Left renal cortex interstitium (tissue), 4 donors: ENCODE measurements at places on chromosomes 11 and 22.

DNA sequence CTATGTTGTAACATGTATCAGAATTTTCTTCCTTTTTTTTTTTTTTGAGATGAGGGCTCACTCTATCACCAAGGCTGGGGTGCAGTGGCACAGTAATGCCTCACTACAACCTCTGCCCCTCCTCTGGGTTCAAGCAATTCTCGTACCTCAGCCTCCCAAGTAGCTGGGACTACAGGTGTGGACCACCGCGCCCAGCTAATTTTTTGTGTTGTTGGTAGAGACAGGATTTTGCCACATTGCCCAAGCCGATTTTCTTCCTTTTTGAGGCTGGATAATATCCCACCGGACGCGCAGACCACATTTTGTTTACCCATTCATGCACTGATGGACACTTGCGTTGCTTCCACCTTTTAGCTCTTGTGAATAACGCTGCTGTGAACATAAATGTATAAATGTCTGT lies 97.0 kb downstream of the BRD1 start:
- no peak for DNase-seq

DNA sequence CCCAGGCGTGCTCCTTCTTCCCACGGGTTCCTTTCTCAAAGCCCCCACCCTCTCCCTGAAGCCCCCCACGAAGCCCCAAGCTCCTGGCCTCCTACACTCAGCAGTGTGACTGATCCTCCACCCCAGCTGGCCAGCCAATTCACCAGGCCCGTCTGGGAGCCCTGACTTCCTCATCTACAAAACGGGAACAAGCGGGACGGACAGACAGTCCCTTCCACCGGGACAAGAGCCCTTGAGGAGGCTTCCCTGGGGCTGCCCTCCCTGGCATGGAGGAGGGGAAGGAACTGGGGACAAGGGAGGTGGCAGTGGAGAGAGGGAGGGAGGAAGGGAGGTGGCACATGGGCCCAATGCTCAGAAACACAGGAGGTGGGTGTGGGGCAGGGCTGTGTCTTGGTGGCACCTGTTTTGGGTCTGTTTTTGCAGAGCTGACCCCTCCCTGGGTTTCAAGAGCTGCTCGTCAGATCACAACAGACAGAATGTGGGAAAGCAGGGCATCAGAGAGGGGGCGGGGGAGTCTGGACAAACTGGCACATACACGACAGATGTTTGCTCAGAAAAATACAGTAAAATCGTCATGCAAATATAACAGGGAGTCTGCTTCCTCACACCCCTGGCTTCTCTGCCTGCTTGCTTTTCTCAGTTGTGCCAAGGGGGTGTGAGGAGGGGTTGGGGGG lies 56.8 kb downstream of the ELFN2 start:
- DNase-seq, result no peak

DNA sequence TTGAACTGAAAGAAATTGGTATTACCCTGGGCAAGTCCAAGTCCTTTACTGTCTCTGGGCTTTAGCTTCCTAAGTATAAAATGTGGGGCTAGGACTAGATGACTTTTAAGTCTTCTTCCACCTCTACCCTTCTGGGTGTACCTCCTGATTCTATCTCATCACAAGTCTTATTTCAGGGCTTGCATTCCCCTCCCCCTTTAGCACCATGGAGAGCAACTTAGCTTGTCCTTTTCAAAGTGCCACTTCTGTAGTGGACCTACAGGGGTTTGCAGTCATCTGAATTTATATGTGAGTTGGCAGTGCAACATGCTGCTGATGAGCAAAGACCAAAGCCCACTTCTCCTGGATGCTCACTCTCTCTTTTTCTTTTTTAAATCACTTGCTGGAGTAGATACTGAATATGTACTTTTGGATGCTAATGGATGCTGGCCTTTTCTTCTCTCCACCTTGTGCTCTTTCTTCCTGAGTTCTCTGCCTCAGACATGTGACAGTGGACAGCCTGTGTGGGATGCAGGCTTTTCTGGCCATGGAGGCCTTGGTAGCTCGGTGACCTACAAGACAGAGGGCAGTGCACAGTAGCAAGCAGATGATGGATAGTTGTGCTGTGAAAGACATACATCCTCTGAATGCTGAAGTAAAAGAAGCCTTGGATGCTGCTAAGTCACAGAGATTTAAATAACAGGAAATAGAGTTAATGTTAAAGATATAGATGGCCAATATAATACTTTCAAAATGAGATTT lies 185.0 kb downstream of the NELL1 start:
- DNase-seq, result peak; percentile 47

- no peak for DNase-seq
Observed at GRCh38 chr11:34770111-34770510, 146.1 kb downstream of the APIP start.

GRCh38 chr11:88424881-88425280 lies 87.3 kb upstream of the CTSC start:
- DNase-seq, result no peak

DNA sequence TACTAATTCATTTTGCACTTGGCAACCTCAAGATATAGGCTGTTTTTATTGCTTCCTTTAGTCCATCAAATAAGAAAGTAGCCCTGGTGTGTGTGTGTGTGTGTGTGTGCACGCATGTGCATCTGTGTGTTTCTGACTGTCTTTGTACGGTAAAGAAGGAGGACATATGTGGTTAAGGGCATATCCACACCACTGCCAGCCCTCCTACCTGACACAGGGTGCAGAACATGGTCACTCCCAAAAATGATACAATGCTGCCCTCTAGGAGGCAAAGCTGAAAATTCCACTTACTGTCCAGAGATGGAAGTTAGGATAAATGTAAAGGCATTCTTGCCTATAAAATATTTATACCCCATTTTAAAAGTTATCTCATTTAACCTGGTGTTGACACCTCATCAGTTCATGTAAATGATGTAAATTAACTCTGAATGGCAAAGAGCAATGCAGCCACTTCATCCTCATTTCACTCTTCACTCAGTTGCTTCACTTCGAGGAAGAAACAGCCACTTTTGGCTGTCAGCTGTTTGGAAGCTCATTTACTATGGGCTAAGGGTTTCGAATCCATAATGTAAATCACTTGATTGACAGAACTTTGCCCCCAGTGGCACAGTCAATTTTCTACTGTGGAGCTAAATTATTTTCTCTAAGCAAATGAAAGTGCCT lies 83.1 kb upstream of the MTNR1B start:
- peak; percentile 73 for DNase-seq

- DNase-seq, result no peak
Observed at GRCh38 chr11:66014804-66015453, 3.1 kb downstream of the CST6 start.

GRCh38 chr22:22682196-22682595 lies 37.8 kb downstream of the GGTLC2 start:
- DNase-seq, result no peak

DNA sequence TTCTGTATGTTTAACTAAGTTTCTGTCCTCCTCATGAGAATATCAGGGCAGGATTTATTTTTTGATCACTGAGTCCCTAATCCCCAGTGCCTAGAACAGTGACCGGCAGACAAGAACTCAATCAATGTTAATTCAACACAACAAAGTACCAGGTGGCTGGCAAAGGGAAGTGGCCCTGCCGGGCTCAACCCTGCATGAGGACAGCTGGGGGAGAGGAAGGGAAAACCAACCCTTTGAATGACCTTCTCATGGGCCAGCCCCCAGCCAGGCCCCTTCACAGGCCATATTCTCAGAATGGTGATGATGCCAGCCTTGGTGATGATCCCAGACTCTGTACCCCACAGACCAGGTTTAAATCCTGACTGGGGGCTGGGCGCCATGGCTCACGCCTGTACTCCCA lies 1.4 kb upstream of the MFNG start:
- no peak for DNase-seq

GRCh38 chr11:67449116-67449844 lies 3.2 kb downstream of the GPR152 start:
- no peak for DNase-seq

- no peak for DNase-seq
Observed at GRCh38 chr11:551131-551530, 9.4 kb downstream of the LMNTD2 start.

- DNase-seq, result no peak
Observed at GRCh38 chr11:1765871-1766718, 2.4 kb upstream of the CTSD start.

GRCh38 chr22:33707581-33707980 lies 212.7 kb downstream of the LARGE1 start:
- DNase-seq, result no peak

- DNase-seq, result no peak
Observed at GRCh38 chr22:38177926-38178604, 3.6 kb downstream of the PLA2G6 start.
